ENCODE measurements at places on chromosomes 16 and 17.
A peak's percentile ranks its signal among the peaks of the same experiment; 100 is the strongest.

DNA sequence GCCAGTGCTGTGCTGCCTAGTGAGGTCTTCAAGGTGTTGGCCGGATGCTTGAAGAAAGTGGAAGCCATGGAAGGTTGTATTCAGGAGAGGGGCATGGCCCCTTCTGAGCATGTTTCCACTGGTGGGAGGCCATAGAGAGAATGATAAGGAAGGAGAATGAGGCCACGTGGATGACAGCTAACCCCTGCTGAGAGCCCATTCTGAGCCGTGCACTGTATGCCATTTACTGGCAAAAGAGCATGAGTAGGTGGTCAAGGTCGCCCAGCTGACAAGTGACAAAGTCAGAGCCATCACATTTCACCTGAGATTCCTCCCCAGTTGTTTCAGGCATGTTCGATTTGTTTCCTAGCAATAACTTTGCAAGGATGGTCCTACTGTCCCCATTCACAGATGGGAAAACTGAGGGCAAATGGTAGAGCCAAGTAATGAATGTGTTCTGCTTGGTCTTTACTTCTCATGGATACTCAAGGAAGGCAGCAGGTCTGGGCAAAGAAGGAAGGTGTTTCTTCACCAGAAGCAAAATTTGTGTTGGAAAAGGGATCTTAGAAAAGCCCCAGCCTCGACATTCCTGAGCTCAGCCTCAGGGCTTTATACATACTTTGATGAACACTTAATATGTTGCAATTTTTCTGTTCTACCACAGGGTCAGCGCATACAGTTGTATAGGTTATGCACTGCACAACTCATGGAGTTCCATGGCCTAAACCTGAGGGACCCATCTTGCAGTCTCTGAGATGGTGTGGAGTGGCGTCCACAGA, 10.5 kb upstream of the NKD1 start:
- DNase-seq: no peak

- DNase-seq: no peak
These were observed 84.3 kb downstream of the RTN4RL1 start for GRCh38 chr17:1940810-1941185.

GRCh38 chr17:7336240-7337175, at the start of gene ACAP1:
Gene ACAP1 (plus strand): TSS chr17:7336529. CDS start chr17:7336735, 206 bp downstream.
- no peak for DNase-seq

- DNase-seq: no peak
These were observed 3.8 kb downstream of the FUS start for GRCh38 chr16:31183432-31184428.

- no peak for DNase-seq
These were observed 643.2 kb downstream of the WWOX start for GRCh38 chr16:78742501-78743283.

DNA sequence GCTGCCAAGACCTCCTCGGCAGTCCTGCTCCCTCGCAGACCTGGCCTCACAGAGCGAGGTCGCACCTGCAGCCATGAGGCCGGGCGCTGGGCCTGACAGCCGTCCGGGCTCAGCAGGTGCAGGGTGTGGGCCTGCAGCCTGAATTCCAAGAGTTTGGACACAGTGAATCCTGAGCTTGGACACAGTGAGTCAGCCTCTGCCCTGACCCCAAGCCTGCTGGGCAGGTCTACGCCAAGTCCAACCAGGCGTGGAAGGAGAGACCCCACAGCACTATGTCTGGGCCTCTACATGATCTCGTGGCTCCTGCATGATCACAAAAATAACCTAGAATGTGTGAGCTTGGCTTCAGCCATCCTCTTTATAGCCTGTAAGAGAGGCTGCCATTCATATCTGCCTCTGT, 121.0 kb downstream of the C16orf95 start:
- DNase-seq: no peak

GRCh38 chr17:46950997-46951621, 27.9 kb downstream of the RPRML start:
- DNase-seq: no peak

GRCh38 chr17:40978575-40979151, 5.5 kb downstream of the KRT40 start:
- no peak for DNase-seq

DNA sequence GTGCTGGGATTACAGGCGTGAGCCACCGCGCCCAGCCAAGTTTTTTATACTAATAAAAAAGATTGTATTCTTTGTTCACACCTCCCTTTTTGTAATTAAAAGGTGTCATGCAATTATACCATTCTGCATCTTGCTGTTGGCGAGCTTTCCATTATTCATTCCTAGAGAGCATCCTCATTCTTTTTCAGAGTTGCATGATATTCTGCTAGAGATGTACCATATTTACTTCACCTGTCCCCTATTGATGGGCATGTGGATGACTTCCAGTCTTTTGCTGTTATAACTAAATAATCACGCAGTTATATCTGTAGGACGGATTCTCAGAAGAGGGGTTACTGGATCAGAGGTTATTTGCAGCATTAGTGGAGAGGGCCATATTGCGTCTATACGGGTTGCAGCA, 17.0 kb downstream of the SGSM2 start:
- no peak for DNase-seq

GRCh38 chr17:82267575-82268379, 5.7 kb downstream of the CSNK1D start:
- peak; percentile 99 for DNase-seq
